ENCODE measurements at places on chromosomes 2 and 18.

DNA sequence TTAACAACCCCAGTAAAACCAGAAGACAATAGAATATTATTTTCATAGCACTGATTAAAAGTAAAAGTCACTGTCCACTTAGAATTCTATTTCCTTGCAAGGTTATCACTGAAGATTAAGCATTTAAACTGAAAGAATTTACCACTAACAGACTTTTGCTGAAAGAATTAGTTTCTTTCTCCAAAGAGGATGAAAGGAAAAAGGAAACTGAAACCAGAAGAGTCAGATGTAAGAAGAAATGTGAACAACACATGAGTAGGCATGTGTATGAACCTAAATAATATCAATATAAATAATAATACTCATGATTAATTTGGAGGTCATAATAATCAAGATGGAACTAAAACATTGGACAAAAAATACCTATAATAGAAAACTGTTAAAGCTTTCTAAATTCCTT, 82.4 kb upstream of the KLHL29 start:
- no peak for DNase-seq

DNA sequence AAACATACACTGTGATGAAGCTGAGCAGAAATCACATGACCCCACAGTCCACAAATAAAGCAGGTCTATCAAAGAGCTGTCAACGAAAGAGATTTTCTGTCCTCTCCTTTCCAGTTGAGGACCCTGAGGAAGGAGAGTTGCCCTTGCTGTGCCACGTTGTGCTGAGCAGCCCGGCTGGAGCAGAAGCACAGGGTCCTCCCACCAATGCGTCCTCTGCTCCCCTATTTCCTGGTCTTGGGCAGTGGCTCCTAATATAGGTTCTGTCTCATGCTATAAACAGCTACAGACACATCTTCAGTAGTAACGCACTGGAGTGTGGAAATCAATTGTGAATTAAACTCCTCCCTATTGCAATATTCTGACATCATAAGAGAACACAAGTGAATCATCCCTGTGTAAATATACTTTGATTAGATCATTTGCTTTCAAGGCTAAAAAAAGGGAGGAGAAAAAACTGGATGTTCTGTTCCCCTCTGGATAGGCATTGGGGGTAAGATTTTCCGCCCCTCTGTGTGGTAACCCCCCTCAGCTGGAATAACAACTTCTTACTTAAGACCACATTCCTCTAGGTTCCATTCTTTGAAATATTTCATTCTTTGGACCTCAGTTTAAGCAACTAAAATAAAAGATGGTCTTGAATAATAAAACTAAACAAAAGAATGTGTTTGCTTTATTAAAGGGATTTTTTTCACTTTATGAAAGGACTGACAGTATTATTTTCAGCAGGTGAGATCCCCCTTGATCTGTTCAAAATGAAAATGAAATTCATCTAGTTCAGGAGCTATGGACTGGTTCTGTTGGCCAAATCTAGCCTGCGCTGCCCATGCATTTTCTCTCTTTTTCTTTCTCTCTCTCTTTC, 8.3 kb upstream of the RHOB start:
- DNase-seq, result no peak

DNA sequence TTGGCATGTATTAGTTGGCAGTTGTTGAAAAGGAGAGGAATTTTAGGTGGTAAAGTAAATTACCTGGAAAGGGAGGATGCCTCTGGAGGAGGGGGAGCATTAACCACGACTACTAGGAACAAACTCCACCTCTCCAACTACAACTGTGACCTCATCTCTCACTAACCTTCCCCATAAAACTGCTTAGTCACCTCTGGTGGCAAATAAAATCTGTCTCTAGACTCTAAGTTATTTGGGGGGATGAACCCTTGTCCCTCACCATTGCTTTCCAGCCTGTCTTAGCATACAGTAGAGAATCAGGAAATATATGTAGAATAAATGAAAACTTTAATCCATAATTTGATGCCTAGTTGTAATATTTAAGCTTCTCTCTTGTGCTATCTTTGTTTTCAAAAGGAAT, 27.6 kb upstream of the MYO1B start:
- DNase-seq, result no peak

- DNase-seq, result no peak
These were observed 803.2 kb upstream of the POU3F3 start for GRCh38 chr2:104050656-104051242.

DNA sequence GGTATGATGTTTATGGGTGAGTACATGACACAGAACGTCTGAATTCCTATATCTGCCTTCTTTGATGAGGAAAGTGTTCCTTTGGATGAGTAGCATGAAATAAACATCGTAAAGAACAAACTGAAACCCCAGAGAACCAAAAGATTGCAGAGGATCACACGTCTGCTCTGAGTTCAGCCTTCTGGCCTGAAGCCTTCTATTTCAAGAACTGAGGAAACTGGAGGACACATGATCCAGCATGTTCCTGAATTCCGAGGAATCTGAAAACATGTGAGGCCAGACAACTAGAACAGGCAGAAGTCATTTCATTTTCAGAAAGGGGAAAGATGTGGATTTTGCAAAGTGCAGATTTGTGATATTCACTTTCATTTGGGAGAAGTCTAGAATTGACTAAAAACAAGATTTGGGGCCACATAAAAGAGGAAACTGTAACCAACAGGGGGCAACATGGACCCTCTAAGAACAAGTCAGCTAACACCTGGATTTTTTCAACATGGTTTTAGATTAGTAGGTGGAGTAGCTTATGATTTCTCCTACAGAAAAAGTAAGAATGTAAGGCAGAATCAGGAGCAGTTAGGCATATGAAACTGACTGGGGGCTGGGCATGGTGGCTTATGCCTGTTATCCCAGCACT, 8.3 kb downstream of the SULT6B1 start:
- DNase-seq, result no peak

- no peak for DNase-seq
These were observed 52.6 kb upstream of the CPO start for GRCh38 chr2:206886696-206887095.

- DNase-seq, result no peak
These were observed 3.4 kb downstream of the CGREF1 start for GRCh38 chr2:27115519-27115918.

Measured in CD4-positive, alpha-beta T cell treated with Interleukin-15 for 4 hours (primary cell).